ENCODE measurements at places on chromosomes 12 and 14. TPM values are rescaled to one million over a fixed set of nuclear protein-coding genes. Genes with fewer than 3 reads are reported as not detected.

The PIANP gene
- total RNA-seq, result not detected

The NPFF gene
- total RNA-seq, result not detected

The ASCL4 gene
- total RNA-seq, result not detected

The CFL2 gene
- 63.9 TPM for total RNA-seq

The AHNAK2 gene
- total RNA-seq, result 164 TPM

The KIAA0586 gene
- 29.8 TPM for total RNA-seq

The NRIP2 gene
- total RNA-seq, result not detected

The LUM gene
- 67.2 TPM for total RNA-seq

The ANKS1B gene
- total RNA-seq, result 14.3 TPM

The TBX3 gene
- 79.4 TPM for total RNA-seq

The BDKRB2 gene
- 77.9 TPM for total RNA-seq

The TAS2R46 gene
- total RNA-seq, result 2.2 TPM

The RD3L gene
- not detected for total RNA-seq

The TBC1D30 gene
- not detected for total RNA-seq

The CYP46A1 gene
- 0.37 TPM for total RNA-seq

The RNASE7 gene
- not detected for total RNA-seq

The TTC6 gene
- not detected for total RNA-seq

The CARMIL3 gene
- not detected for total RNA-seq

Data from subcutaneous preadipocyte (primary cell).